ENCODE measurements at places on chromosomes 16 and 17.
A peak's percentile ranks its signal among the peaks of the same experiment; 100 is the strongest.

DNA sequence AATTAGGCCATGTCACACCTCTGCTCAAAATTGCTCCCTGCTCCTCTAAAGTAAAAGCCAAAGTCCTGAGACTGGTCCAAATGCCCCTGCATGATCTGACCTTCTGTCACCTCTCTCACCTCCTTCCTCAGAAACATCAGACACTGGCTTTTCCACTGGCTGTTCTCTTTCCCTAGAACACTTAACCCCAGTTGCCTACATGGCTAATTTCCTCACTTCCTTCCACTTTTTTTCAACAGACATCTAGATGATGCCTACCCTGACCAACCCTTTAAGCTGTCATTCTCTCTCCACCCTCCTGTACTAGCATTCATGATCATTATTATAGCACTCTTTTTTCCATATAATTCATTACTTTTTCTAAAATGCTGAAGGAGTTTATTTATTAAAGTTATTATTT lies 31.0 kb downstream of the CCT6B start:
- DNase-seq, result no peak

- DNase-seq, result no peak
Measured at GRCh38 chr16:57349212-57350031, 9.2 kb upstream of the CCL22 start.

DNA sequence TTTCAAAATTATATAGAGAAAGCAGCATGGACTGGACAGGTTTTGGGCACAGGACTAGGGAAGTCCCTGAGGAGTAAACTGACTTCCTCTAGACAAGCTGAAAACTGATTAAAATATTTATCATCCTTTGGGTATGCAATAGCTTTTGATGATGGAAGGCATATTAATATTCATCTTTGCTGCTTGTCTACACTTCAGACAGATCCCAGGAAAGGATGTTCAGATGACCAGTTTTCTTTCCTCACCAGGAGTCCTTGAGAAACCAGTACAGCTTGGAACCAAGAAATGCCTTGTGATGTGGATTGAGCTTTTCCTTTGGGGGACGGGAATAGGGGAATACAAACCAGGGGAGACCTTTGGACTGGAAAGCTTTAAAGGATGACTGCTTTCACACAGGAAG lies 195.5 kb downstream of the FTO start:
- no peak for DNase-seq

- DNase-seq, result no peak
Measured at GRCh38 chr16:17926866-17927399, 409.6 kb downstream of the NPIPA8 start.

GRCh38 chr16:21953541-21953902 lies 361 bp downstream of the UQCRC2 start:
- no peak for DNase-seq

DNA sequence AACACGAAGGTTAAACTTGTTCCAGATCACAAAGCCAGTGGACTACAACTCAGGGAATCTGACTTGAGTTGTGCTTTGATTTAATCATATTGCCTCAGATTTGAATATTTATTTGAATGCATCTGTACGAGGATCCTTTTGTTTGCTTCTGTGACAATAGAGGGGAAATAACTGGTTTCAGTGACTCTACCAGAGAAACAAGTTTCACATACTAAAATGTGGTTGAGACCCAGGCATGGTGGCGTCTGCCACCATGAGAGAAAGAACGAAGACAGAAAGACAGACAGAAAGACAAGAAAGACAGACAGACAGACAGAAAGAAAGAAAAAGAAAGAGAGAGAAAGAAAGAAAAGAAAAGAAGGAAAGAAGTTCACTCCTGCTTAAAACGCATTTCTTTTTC lies 24.0 kb downstream of the YWHAE start:
- DNase-seq, result no peak

DNA sequence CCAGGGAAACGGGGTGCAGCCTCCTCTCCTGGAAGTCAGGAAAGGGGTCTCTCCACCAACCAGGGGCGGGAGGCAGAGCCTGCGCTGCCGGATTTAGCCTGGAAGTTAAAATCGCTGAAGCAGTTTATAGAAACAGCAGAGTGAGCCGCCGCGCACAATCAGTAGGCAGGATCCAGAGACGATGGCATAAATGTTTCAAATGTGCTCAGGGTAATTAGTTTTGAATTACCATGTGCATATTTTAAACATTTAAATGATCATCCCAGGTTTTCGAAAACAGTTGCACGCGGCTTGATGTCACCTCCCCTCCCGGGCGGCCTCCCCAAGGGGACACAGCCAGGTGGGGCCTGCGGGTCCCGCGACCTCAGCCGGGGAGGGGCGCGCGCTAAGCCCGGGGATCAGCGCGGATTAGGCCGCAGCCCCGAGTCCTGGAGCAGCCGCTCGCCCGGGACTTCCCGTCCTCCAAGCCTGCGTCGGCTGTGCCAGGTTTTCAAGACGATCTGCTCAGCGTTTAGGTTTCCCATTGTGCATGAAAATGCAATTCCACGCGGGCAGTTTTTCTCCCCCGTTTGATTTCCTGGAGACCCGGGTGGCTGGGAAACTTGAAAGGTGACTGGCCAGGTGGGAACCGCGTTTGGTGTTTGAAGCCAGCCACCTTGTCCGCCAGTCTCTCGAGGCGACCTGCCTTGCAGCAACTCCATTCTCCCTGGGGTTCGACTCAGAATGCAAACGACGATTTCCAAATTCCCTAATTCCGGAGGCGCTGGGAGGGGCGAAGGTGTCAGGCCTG lies 78.3 kb downstream of the RPA1 start:
- DNase-seq, result no peak

GRCh38 chr16:29290631-29291247 lies 115.8 kb downstream of the NPIPB11 start:
- peak; percentile 13 for DNase-seq

- no peak for DNase-seq
Measured at GRCh38 chr17:76449126-76449525, 3.8 kb downstream of the UBE2O start.

- DNase-seq, result no peak
Measured at GRCh38 chr17:17058304-17058703, 16.0 kb downstream of the MPRIP start.

DNA sequence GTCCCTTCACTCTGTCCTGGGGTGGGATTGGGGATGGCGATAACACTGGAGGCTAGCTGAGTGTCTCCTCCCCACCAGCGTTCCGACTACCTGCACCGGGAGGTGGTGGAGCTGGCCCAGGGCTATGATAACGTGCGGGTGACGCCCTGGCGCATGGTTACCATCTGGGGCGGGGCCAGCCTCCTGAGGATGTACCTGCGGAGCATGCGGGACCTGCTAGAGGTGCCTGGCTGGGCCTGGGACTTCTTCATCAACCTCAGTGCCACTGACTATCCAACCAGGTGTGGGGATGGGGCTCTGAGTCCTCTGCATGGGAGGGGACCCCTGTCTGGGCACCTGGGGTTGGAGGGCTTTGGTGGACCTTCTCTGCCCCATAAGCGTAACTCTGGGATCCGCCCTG lies 8.8 kb downstream of the XYLT2 start:
- DNase-seq, result no peak

- no peak for DNase-seq
Measured at GRCh38 chr17:55634702-55635101, 88.0 kb downstream of the TMEM100 start.

GRCh38 chr16:81790830-81791435 lies 11.8 kb downstream of the PLCG2 start:
- no peak for DNase-seq

- no peak for DNase-seq
Measured at GRCh38 chr17:15354256-15354655, 12.9 kb upstream of the TEKT3 start.

GRCh38 chr17:49899191-49899485 lies 51.3 kb upstream of the TAC4 start:
- DNase-seq, result no peak

DNA sequence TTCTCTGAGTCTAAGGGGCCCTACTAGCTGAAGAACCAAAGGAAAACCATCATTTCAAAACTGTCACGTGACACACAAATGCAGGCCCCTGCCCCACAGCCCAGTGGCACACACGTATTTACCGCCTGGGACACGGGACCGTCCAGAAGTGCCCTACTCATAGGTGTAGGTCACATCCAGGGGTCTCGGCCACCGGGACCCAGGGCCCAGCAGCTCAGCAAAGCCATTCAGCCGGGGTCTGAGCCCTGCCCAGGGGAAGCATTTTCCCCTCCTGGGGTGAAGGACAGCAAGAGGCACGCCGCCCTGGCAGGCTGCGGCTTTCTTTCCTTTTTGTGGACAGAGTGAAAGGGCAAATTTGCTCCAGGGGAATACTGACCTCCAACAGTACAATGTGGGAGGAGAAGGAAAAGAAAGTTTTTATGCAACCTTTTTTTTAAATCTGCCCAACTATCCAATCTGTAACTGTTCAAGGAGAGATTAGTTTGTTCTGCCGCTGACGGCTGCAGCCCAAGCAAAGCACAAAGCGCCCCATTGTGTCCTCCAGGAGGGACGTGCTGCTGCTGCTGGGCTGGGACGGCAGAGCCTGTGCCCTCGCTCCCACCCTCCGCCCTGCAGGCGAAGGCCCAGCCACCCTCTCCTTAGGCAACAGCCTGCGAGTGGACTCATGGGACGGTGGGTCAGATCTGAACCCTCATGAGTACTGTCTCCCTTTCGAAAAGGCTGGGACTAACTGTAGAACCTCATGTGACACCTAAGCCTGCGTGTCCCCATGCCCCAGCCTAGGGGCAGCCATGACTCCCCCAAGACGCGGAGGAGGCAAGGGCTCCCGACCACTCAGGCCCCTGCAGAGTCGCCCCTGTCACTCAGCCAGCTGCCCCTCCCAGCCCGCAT lies 21.3 kb downstream of the SLC7A5 start:
- DNase-seq, result no peak

DNA sequence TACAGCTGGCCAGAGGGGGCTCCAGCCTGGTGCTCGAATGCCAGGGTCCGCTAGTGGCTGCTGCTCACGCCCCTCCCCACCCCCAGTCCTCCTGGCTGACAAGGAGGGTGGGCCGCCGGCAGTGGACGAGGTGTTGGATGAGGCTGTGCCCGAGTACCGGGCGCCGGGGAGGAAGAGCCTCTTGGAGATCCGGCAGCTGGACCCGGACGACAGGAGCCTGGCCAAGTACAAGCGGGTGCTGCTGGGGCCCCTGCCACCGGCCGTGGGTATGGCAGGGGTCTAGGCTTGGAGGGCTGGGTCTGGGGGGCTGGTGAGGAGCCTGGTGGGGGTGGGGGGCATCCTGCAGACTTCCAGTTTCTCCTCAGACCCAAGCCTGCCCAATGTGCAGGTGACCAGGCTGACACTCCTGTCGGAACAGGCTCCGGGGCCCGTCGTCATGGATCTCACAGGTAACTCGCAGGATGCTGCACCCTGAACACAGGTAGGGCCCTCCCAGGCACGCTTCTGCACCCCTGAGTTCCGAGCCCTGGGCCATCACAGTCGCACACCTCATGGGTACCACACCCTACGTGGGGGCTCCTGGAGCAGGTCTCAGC lies 1.2 kb upstream of the PDIA2 start:
- no peak for DNase-seq

- no peak for DNase-seq
Measured at GRCh38 chr17:74859459-74860228, at the start of gene GRIN2C. GRIN2C (minus strand) TSS chr17:74859885; CDS start chr17:74855092, 4,793 bp downstream.

- no peak for DNase-seq
Measured at GRCh38 chr17:64480951-64481350, 15.9 kb downstream of the POLG2 start.

GRCh38 chr17:3571043-3571900 lies 13.7 kb upstream of the TRPV3 start:
- no peak for DNase-seq

- no peak for DNase-seq
Measured at GRCh38 chr16:49581630-49582298, 208.2 kb downstream of the C16orf78 start.

DNA sequence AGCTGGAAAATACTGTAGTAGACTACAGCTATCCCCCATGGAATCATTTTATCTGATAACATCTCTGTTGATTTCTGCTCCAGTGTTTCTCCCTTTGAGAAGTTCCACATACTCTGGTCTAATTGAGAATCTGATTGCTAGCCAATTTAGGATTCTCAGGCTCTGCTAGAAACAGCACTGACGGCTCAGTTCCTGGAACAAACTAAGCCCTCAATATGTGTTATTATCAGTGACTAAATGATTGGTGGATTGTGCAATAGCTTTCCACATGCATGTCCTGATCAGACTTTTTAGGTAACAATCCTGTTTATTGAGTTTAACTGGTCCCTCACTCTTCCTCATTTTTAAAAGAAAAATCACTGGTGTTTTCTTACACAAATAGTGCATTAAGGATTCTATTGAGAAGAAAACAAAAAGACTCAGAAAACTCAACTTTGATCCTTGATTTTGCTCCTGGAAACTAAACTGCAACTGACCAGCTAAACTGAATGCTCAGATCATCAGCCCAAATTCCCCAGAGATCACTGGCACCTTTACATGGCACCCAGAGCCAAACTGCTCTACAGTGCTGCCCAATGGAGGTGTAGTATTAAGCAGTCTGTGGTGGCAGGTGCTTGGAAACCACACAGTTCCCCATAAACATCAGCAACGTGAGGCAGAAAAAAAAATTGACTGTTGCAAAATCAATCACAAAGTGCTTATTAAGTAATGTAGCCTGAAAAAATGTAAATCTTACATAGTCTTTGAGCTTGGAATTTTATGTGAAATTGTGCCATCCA lies 423.7 kb downstream of the TOX3 start:
- no peak for DNase-seq

DNA sequence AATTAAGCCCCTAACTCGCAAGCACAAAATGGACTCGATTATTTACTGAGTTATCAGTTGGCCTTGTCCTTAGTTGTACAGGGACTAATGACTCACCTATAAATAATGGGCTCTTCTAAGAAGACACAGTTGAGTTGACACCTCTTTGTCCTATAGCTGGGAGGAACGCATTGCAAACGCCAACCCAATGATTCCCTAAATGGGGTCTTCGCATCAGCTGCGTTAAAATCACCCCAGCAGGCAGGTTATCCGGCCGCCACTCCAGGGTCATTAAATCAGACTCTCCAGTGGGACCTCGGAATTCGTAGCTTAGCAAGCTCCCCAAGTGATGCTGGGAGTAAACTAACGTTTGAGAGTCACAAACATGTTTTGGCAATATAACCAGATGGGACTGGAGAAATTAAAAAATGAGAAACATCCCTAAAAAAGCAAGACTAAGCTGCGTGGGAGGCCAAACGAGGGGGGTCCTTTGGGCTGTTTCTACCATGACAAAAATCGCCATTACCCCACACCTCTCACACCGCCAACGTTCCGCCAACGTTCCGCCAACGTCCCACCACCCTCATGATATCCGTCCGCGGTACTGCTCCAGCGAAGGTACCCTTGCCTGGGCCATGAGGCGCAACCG lies 932 bp upstream of the NFE2L1 start:
- DNase-seq, result no peak

Data from activated CD4-positive, alpha-beta T cell treated with anti-CD3 and anti-CD28 coated beads, Interleukin-2, amount 50 U/mL, for 24 hours (primary cell).